Cortex of kidney (tissue), 1 donor: ENCODE measurements at places on chromosomes 1 and 21.

GRCh38 chr1:207396168-207396746 lies 57.9 kb upstream of the CR2 start:
- DNase-seq: no peak

DNA sequence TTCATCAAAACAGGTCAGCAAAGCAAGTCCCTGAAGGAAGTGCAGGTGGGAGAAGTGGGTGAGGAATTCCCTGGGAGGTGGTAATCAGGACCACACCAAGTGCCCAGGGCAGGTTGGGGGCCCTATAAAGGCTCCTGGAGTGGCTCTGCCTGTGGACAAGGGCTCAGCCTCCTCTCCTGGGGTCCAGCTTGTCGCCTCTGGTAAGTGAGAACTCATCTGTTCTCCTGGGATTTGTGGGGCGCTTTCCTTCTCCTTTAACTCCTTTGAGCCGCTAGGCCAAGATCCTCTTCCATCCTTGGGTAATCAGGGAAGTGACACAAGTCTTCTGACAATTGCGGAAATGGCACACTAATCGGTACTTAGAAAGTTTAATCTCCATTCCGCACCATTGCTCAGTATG lies at the start of gene SPRR4:
TSS of gene SPRR4 (plus strand) at position 154 of the 400 bp plus-strand sequence. CDS start 1,243 bp downstream, outside the sequence.
- no peak for DNase-seq

DNA sequence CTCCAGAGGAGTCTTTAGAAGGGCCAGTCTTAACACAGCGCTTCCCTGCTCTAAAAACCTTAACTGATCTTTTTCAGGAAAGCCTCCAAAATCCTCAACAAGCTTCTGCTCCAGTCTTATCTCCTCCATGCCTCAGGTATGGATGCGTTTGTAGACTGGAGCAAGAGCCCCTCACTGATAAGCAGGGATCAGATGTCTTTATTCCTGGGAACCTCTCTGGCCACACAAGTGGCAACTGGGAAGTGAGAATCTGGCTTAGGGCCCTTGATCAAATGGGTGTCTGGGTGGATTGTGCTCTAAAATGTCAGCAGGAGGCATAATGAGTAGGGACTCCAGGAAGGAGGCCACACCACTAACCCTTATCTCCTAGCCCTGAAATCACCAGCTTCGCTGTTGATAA lies 1.4 kb downstream of the ZBTB8A start:
- DNase-seq: no peak

DNA sequence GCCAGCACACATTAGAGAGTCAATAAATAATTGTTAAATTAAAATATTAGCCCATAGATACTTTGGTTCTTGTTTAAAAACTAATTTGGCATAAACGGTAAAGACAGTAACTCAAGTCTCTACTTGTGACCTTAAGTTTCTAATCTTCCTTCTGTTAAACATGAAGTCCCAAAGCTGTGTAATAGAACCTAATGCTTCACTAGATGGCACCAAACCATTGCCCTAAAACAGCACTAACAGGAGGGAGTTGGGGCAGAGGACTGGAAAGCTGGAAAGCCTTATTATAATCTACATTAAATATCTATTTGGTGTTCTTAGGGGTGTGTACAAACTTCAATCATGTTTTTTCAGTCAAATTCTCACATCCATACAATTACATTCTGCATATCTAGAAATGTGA lies 176.7 kb downstream of the OLFM3 start:
- no peak for DNase-seq

GRCh38 chr1:145889722-145890121 lies 4.1 kb upstream of the ANKRD35 start:
- DNase-seq: no peak

- DNase-seq: no peak
These were observed 4.9 kb downstream of the DNTTIP2 start for GRCh38 chr1:93874025-93874651.

- no peak for DNase-seq
These were observed 27.8 kb downstream of the ASAP3 start for GRCh38 chr1:23456226-23456625.

GRCh38 chr1:113747376-113747775 lies 11.9 kb downstream of the PHTF1 start:
- DNase-seq: no peak

DNA sequence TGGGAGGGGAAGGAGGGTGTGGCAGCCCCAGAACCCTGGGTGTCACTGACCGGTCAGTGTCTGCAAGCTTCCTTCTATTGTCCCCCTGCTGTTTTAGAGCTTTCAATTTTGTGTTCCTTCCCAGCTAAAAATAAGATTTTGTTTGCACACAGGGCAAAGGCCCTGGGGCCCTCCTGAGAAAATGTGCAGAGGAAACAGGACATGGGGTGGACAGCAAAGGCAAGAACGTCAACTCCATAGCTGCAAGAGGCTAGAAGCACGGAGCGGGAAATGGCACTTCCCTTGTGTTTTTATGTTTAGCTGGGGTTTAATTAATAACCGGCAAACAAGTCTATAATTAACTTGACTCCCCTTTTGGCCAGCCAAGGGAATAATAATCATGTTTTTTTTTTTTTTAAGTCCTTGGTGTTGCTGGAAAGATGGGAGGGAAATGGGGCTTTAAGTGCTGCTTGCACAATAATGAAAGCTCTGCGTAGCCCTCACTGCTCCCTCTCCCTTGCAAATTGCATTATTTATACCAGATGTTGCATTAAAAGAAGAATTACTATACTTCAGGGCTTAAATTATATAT lies 261.4 kb upstream of the USP24 start:
- DNase-seq: no peak

GRCh38 chr1:9900142-9901043 lies 9.7 kb downstream of the CTNNBIP1 start:
- no peak for DNase-seq

DNA sequence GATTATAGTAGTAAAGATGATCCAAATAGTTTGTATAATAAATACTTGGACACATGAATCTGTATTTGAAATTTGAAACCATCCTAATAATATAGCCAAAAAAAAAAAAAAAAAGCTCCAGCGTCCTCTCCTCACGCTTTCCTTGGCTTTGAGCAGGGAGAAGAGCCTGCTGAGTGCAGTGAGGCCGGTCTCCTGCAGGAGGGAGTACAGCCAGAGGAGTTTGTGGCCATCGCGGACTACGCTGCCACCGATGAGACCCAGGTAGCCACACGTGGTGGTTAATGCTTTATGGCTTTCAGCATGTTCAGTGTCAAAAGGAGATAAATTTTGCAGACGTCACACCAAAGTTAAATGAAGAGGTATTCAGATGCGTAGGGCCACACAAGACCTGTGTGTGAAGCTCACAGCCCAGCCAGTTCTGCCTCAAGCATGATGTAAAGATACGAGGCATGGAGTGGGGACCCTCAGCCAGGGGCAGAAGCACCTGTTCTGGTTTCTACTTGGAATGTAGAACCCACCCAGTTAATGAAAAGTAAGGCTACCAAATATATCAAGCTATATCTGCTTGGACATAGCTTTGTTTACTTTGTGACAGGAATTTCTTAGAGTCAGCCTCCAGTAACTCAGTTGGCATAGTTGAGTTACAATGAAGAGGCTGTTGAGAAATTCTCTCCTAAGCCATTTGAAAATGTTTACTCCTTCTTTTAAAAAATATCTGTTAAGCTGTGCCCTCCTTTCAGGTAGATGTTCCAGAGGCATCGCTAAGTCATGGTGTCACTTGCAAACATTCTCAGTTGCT lies 8.1 kb downstream of the PRMT2 start:
- no peak for DNase-seq

GRCh38 chr1:204151552-204152309 lies at the start of gene ETNK2:
ETNK2 (minus strand) TSS chr1:204152044; CDS start chr1:204151852, 192 bp downstream.
- peak; percentile 36 for DNase-seq

DNA sequence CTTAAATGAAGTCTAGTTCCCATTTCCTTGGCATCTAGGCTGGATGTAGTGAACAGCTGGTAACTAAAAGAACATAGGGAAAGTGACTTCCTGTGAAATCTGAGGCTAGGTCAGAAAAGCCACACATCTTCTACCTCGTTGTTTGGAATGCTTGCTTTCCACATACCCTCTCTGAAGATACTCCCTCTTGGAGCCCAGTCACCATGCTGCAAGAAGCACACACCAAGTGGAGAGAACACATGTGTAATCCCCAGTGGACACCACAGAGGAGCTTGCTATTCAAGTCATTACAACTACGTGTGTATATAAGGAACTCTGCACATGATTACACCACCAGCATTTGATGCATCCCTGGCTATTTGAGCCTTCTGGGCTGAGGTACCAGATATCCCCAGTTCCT lies 125.9 kb downstream of the RGS21 start:
- DNase-seq: no peak

DNA sequence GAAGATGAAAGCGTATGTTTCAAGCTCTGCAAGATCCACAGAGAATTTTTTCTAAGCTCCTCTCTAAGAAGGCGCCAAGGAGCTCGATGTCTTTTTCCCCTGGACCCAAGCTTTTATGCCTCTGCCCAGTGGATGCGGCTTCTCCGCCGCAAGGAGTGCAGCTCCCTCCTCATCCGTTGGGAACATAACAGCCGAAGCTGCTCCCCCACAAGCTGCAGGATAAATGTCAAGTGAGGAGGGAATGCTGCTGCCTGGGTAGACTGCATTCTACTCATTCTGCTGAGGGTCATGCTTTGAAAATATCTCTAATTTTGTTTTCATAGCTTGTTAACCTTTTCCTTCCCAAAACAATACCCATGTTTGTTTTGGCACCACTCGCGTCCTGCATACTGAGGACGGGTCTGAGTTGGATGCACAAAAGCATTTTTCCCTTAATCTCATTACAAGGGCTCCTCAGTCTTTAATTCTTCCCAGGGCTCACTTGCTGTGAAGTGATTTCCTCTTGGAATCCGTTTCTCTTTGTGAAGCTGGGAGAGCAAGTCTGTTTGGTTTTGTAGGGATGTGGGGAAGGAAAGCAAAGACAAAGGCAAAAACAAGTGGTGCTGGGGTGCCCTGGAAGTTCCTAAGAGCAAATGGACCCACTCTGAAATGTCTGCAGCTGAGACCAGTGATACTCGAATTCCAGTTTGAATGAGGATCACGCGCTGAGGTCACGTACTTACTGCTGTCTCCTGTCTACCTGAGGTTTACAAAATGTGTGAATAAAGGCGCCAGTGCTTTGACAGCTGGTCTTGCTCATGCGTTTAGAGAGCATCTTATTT lies 134.0 kb upstream of the IRF2BP2 start:
- DNase-seq: no peak

GRCh38 chr1:205515781-205516253 lies 11.3 kb downstream of the CDK18 start:
- DNase-seq: no peak

GRCh38 chr1:182784556-182785171 lies 4.9 kb upstream of the NPL start:
- DNase-seq: no peak

DNA sequence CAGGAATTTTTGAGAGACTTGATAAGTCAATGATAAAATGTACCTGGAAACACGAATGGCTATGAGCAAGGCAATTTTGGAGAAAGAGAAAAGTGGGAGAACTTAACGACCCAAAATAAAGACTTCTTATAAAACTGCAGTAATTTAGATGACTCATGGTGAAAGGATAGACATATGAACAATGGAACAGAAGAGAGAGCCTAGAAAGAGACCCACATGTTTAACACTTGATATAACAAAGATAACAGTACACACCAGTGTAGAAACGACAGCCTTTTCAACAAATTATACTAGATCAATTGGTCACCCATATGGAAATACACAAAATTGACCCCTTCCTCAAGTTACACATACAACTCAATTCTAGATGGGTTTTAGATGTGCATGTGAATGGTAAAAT lies 117.5 kb upstream of the GALNT2 start:
- DNase-seq: no peak

DNA sequence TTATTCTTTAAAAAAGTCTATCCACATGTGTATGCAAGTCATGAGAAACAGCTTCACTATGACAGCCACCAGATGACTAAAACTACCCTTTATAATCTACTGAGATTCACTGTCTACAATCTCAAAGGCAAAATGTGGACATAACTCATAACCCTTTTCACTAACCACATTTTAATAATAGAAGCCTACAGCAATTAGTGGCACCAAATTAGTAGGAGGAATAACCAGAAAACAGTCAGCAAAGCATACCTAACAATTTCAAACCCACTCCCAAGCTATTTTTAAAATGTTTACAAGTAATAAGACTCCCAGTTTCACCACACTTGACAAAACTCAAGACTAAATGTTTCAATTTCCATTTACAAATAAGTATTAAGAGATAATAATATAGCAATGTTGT lies 442.9 kb downstream of the PTPRC start:
- DNase-seq: no peak

GRCh38 chr1:17653728-17654351 lies 101.3 kb upstream of the ACTL8 start:
- DNase-seq: no peak

DNA sequence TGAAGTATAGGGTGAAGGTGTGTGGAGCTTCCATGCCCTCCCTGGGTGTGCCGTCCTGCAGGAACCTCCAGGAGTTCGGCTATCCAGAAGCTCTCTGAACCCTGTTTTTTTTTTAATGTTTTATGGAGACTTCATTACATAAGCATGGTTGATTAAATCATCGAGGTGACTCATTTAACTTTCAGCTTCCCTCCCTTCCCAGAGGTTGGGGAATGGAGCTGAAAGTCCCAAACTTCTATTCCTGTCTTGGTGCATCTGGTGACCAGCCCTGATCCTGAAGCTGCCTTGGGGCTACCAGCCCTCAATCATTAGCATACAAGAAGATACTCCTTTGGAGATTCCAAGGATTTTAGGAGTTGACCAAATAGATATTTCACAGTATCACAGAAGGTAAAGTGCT lies 9.5 kb downstream of the RRP15 start:
- no peak for DNase-seq

- DNase-seq: no peak
These were observed 14.3 kb upstream of the FAM131C start for GRCh38 chr1:16087733-16088132.

DNA sequence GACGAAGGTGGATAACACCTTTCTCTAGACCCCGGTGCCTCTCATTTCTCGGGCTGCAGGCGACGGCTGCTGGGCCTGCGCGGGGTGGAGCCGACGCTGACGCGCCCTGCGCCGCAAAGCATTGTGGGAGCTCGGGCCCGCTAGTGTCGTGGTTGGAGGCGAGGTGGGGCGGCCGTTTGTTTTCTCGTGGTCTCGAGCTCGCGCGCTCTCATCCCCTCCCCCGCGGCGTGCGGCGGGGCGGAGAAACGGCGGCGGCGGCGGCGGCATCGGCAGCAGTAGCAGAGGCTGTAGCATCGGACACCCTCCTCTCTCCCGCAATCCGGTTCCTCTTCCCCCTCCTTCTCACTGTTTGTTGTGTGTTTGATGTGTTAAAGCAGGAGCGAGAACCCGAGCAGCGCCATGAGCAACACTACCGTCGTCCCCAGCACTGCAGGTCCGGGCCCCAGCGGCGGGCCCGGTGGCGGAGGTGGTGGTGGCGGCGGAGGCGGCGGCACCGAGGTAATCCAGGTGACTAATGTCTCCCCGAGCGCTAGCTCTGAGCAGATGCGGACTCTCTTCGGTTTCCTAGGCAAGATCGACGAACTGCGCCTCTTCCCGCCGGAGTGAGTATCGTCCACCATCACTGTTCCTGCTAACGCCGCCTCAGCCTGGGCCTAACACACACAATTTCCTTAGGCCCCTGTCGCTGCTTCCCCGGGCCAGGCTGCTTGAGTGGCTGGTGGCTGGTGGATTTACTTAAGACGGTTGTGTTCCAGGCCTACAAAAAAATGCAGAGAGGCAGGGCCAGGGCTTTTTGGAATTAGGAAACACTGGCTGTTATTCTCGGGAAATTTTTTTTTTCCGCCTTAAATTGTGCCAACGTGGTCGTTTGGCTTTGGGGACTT lies at the start of gene SRSF11:
TSS of gene SRSF11 (plus strand) at position 143 of the 884 bp plus-strand sequence. CDS start at position 400, 257 bp downstream.
- peak; percentile 66 for DNase-seq

- no peak for DNase-seq
These were observed 106.9 kb downstream of the ZNF281 start for GRCh38 chr1:200302921-200303290.

GRCh38 chr1:221148660-221149059 lies 269.4 kb downstream of the HLX start:
- DNase-seq: no peak

- DNase-seq: no peak
These were observed 7.1 kb upstream of the THEM5 start for GRCh38 chr1:151860504-151861187.
